ENCODE measurements at places on chromosomes 4 and X.
A peak's percentile ranks its signal among the peaks of the same experiment; 100 is the strongest.

DNA sequence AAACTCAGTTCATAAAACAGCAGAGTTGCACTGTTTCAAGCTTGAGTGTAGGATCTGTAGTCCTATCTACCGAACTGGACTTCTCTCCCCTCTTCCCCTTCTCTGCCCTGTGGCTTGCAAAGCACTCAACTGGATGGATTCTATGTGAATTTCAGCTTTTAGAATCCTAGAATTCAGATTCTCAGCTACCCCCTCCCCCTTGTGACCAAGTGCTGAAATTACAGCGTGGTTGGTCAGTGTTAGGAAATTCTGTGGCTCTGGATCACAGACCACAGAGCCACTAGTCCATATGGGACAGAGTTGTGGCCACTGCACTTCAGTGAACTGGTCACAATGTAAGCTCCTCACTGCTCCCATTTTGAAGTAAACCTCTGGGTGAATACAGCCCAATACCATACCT is 64.6 kb upstream of the TRPC5 start:
- DNase-seq: peak; percentile 30

GRCh38 chr4:159582685-159583084 is 479.8 kb downstream of the RAPGEF2 start:
- no peak for DNase-seq

- DNase-seq: no peak
Observed at GRCh38 chr4:16116493-16116990, 32.7 kb upstream of the PROM1 start.

GRCh38 chr4:82886147-82886942 is 4.6 kb downstream of the SEC31A start:
- DNase-seq: no peak

DNA sequence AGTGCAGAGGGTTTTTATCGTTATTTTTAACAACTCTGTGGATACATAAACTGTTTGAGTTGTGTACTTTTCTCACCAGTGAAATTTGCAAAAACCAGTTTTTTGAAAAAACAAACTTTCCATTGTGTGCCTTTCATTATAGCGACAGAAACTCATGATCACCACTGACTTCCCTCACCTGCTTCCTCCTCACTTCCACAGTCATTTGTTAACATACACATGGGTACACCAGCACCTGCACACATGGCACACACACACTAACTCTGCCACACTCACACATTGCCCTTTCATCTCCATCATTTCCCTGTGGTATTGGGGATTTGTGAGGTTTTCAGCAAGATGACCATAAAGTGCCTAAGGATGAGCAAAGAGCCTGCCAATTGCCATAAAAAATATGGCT is 20.6 kb downstream of the CLDN22 start:
- no peak for DNase-seq

DNA sequence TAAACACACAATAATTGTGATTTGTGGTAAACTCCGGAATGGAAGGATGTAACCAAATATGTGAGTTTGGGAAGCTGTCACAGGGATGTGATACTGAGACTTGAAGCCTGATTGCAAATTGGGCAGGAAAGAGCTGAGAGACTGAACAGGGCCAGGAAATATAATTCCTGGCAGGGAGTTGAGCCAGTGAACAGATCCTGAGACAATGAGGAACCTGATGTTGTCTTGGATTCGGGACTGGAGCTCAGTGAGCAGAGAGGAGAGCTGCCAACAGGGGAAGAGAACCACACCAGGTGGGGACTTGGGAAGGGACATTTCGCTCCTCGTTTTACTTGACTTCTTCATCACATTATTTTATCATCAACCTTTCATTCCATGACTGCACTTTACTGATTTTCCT is 386.0 kb downstream of the TLL1 start:
- DNase-seq: no peak

- DNase-seq: no peak
Observed at GRCh38 chrX:136780241-136780640, 491 bp downstream of the ARHGEF6 start.

- DNase-seq: peak; percentile 62
Observed at GRCh38 chr4:168751263-168752225, 254.7 kb downstream of the PALLD start.

DNA sequence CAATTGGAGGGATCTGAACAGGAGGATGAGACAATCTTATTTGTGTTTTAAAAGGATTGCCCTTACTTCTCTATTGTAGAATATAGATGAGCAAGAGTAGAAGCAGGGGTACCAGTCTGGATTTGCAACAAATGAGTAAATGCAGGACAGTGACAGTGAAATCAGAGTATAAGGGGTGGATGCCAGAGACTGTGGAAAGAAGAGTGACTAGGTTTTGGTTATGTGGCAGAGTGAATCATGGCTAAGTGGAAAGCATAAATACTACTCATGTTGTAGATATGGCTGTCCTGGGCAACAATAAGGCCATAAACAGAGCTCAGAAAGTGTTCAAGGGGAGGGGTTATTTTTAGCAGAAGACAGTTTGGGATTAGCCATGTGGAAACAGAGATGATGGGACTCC is 6.0 kb upstream of the VSIG4 start:
- no peak for DNase-seq

DNA sequence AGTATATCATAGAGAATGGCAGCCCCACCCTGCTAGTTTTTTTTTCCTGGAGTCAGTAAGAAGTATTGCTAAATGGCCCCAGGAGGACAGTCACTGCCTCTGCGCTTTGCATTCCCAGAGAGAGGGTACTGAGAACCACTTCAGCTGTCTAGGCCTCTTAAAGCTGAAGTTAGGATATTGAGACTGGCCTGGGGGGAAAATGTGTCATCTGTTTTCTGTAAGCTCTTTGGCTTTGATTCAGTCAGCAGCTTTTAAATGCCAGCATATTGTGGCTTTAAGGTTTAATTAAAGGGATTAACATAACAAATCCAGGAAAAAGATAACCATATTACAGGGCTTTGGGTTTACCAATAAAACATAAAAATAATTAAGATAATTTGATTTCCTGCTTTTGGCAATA is 852.0 kb downstream of the PCDH18 start:
- no peak for DNase-seq

DNA sequence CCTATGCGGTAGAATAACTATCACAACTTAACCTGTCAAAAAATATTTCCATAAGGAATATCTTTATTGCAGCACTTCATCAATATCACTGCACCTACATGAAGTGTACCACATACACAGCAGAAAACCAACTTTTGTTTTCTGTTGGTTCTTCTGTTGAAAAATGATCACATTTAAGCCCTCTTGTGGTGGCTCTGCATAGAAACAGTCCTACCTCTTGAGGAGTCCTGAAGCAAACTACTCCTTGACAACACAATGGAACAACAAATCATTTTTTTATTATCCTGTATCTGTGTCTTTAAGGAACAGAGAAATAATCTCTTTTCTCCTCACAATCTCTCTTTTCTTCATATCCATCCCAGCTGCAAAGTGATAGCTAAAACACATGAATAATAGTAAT is 39.8 kb upstream of the ATOH1 start:
- DNase-seq: peak; percentile 23

DNA sequence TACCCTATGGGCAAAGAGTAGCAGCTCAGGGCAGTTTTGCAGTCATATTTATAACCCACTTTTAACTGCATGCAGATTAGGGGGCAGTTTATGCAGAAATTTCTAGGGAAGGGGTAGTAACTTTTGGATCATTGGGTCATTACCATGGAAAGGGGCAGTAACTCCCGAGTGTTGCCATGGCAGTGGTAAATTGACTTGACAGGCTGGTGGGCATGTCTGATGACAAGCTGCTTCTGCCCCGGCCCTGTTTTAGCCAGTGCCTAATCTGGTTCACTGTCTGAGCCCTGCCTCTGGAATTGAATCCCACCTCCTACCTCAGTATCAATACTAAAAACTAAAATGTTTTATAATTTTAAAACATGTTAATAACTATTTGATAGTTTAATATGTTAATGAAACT is 362.1 kb upstream of the ATOH1 start:
- DNase-seq: no peak

GRCh38 chr4:175238827-175239517 is 320.8 kb downstream of the ADAM29 start:
- no peak for DNase-seq

GRCh38 chr4:64784125-64784524 is 374.9 kb upstream of the TECRL start:
- peak; percentile 11 for DNase-seq

DNA sequence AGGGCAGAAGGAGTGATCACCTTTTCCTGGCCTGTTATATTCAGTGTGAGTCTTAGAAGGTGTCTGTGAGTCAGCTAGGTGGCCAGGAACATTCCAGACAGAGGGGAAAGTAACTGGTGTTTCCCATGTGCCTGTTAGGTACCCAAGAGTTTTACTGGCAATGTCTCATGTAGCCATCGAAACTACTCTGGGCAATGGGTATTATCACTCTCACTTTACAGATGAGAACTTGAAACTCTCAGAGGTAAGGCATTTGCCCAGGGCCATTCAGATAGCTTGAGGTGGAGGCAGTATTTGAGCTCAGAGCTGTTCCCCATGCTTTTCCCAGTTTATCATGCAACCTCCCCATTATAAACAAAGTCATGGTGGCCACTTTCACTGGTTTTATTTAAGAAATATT is 80.4 kb upstream of the NHS start:
- DNase-seq: no peak

DNA sequence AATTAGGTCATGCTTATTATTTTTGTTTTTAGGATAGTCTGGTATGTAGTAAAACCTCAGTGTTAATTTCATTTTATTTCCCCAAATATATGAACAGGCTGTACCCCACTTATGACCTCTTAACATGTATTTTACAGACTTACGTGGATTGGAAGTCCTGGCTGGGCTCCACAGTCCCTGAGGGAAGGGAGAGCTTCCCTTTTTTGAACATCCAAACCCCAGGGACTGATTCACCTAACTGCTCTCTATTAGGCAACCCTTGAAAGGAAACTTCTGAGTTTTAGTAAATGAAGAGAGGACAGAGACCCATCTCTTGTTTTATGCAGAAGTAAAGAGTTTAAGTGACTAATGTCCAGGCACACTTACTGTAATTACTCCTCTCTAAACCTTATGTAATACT is 233.1 kb upstream of the SPRY1 start:
- DNase-seq: no peak

- no peak for DNase-seq
Observed at GRCh38 chrX:134254511-134254910, 17.5 kb downstream of the CCDC160 start.

- DNase-seq: no peak
Observed at GRCh38 chr4:8775121-8775520, 96.5 kb downstream of the HMX1 start.

GRCh38 chr4:600850-601515 is 24.4 kb upstream of the PDE6B start:
- no peak for DNase-seq

GRCh38 chr4:51843309-51844152 is 578 bp downstream of the DCUN1D4 start:
- peak; percentile 66 for DNase-seq

DNA sequence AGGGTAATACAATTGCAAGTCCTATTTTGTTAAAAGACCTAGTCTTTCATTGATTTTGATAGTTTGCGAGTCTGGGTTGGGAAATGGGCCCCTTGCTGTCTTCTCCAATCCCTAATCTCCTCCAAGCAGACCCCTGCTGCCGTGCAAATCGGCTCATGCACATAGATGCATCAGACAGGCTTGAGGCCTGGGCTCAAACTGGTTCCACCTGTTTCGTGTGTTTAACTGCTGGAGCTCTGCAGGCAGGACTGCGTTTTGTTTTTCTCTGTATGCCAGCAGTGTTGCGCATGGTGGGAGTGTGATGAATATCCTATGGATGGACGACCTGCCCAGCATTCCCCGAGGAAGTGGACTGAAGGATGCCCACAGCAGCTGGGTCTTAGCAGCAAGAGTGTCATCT is 133.9 kb downstream of the PDGFRA start:
- no peak for DNase-seq

GRCh38 chr4:180669680-180670079 is 1573.5 kb upstream of the TENM3 start:
- no peak for DNase-seq

DNA sequence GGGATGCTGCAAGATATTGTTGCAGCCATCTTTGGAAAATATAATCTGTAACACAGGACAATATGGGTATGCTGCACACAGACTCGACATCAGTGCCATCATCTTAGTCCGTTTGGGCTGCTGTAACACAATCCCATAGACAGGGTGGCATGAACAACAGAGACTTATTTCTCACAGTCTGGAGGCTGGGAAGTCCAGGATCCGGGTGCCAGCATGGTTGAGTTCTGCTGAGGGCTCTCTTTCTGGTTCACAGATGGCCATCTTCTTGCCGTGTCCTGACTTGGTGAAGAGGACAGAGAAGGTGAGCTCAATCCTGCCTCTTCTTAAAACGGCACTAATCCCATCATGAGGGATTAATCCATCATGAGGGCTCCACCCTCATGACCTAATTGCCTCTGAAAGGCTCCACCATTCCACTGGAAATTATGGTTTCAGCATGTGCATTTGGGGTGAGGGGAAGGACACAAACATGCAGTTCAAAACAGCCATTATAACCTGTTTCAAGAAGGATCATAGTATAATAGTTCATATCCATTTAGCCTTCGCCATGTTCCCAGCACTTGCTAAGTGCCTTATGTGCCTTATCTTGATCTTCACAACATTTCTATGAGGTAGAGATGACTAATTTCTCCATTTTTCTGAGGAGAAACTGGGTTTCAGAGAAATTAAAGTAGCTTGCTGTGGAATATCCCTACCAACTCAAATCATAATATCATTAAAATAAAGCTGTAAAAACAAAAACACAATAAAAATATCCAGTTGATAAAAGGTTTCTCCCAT is 27.9 kb upstream of the SPP1 start:
- no peak for DNase-seq

GRCh38 chrX:110381216-110381615 is 22.6 kb downstream of the RTL9 start:
- DNase-seq: no peak

GRCh38 chr4:173505924-173506518 is 24.0 kb downstream of the HAND2 start:
- peak; percentile 87 for DNase-seq

DNA sequence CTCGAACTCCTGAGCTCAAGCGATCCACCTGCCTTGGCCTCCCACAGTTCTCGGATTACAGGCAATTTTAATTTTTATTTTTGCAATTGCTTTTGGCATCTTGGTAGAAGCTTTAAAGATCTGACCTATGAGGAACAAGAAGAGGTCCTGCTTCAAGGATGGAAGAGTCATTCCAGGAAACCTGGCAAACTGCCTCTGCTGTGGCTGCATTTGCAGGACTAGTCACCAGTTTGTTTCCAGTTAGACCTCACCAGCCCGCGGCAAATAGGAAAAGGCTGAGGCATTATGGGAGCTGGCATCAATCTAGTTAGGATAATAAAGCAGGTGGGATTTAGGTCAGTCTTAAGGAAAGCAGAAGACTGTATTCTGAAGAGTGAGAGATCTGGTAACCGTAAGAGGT is 51.9 kb upstream of the LAS1L start:
- DNase-seq: peak; percentile 53

GRCh38 chr4:146564492-146564891 is 42.8 kb upstream of the SLC10A7 start:
- no peak for DNase-seq

DNA sequence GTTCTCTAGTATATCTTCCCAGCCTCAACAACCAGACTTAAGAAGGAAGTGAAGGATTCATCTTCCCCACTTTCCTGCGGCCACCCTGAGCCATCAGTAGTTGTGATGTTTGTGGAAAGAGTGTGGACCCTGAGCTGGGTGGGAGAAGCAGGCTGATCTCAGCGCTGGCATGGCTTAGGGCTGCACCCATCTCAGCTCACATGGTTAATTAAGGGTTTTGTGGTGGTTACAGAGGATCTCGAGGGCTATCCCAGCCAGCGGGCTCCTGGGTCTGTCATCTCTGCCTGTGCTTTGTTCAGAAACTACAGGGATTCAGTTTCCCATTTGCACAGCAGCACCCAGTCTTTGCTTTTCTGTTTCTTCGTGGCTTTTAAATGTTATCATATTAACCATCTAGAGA is 163.4 kb downstream of the PTTG2 start:
- no peak for DNase-seq

- peak; percentile 88 for DNase-seq
Observed at GRCh38 chr4:114015444-114015899, 36.0 kb upstream of the ARSJ start.

Data from AG20443 (cell line).